Cerebellar nuclear complex (tissue), 1 donor: ENCODE measurements at places on chromosomes 4 and X.

DNA sequence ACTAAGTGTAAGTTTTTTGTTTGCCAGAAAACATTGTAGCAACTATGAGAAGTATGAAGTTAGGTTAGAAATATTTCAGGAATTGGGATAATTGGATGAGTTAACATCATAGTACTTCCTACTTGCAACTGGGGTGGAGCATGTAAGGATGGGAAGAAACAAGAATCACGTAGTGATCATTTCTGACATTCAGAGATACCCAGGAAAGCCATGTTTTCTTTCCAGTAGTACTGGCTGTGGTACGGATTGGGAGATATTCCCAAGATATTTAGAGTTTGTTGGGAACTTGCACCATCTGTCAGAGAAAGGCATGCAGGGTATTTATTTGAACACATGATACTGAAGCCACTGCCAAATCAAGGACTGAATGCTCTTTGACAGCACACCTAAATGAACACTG, 87.6 kb upstream of the SLC4A4 start:
- DNase-seq: no peak

DNA sequence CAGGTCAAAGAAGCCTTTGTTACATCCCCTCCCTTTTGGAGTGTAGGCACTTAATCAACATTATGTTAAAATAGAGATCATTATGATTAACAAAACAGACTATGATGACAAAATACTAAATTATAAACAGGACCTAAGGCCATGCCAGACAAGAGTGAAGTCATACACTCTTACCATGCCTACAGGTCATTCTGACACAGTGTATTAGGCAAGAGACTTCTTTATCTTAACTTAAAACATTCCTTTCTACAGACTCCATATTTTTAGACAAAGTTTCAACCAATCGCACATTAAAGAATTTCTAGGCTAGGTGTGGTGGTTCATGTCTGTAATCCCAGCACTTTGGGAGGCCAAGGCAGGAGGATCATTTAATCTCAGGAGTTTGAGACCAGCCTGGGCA, 128.6 kb upstream of the SLC34A2 start:
- no peak for DNase-seq

DNA sequence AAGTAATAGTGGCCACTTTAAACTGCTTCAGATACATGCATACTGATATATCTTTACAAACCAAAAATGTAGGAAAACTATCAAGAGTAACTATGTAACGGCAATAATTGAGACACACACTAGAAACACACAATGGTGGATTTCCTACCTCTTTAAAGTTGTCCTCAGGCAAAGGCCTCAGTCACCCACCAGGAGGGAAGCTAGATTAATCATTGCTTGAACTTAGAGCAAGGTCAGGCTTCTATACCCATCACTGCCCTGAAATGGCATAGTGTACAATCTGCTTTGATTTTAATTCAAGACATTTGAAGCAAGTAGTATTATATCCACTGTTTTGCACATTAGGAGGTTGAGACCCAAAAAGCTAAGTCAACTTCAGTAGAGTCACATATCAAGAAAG, 110.9 kb downstream of the AREG start:
- DNase-seq: no peak

GRCh38 chr4:5750946-5751665, 40.1 kb downstream of the EVC start:
- DNase-seq: no peak

DNA sequence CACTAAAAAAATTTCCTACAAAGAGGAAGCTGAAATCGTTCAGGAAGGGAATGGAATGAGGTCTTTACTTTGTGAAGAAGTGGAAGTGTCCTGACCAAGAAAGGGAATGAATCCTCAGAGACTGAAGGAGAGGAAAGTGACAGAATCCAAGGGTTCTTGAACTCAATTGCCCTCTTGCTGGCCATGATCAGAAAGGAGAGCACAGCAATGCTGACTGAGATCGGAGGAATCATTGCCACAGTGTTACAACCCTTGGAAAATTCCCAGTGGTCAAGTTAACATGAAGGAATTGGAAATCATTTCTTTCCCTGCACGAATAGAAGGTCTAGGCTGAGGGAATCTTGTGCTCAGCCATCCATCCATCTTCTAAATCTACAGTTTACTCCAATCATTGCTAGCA, 190.0 kb upstream of the NEIL3 start:
- DNase-seq: no peak

GRCh38 chr4:177574446-177574845, 132.2 kb upstream of the AGA start:
- no peak for DNase-seq

GRCh38 chrX:33465137-33465536, 253.8 kb upstream of the DMD start:
- DNase-seq: no peak

DNA sequence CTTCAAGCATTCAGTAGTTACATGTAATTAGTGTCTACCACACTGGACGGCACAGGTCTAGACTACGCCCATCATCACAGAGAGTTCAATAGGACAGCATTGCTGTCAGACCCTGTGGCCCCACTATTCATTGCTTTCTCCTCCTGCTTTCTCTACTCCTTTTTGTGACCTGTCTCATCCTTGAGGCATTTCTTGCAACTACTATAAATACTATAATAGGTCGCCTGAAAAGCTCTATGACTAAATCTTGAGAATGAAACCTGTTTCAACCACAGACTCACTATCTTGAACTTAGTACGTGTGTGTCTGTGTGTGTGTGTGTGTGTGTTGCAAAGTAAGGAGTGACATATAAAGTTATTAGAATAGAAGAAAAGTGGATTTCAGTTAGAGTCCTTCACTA, 252.9 kb upstream of the KLF3 start:
- DNase-seq: no peak

DNA sequence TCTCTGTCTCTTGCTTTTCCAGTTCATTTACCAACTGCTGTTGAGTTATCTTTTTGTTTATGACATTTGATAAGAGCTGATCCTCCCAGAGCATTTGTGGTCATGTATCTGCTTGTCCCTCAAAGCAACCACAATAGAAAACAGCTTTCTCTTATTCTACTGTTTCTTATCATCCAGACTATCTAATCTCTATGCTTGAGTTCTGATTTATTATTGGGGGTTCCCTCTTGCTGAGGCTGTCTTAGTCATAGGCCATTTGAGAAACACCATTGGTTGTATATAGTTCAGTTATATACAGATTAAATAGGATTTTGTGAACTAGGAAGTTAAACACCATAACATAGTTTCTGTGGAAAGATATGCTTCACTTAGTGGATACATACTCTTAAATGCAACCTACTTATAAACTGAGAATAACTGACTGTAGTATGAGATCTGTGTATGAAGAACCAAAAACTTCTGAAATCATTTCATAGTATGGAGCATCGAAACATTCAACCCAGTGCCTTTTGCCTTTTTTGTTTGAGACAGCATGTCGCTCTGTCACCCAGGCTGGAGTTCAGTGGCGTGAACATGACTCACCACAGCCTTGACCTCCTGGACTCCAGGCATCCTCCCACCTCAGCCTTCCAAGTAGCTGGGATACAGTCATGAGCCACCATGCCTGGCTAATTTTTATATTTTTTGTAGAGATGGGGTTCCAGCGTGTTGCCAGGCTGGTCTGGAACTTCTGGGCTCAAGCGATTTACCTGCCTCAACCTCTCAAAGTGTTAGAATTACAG, 75.8 kb downstream of the STIM2 start:
- DNase-seq: no peak

DNA sequence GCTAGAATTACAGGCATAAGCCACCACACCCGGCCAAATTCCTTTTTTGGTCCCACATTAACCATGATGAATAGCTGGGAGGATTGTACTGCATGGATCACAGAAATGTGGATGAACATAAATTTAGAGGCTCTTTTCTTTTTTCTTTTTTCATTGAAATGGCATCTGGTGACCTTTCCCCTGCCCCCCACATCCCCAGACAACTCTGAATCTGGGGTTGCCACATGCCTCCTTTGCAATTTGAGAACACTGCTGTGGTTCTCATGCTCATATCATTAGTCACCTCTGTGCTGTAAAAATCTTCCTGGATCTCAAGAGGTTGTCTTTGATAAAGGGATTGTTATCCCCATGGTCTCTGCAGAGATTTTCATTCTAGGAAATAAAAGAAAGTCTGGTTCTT, 22.8 kb upstream of the FMR1NB start:
- DNase-seq: no peak

- no peak for DNase-seq
Observed at GRCh38 chrX:9158611-9159010, 124.7 kb upstream of the FAM9B start.
